ENCODE measurements at places on chromosomes 1 and 21. TPM values are rescaled to one million over a fixed set of nuclear protein-coding genes. Genes with fewer than 3 reads are reported as not detected.

Gene RNU1-1
- total RNA-seq = 3,257 TPM

Gene JAM2
- 1.2 TPM for total RNA-seq

Gene C21orf91
- 75.2 TPM for total RNA-seq

Gene UBE2U
- not detected for total RNA-seq

Gene KRTAP19-8
- not detected for total RNA-seq

Gene CDA
- not detected for total RNA-seq

Gene ARF1
- total RNA-seq = 266 TPM

Gene GIPC2
- 0.44 TPM for total RNA-seq
